Ovary (tissue), 10 donors: ENCODE measurements at places on chromosomes 12 and 14. TPM values are rescaled to one million over a fixed set of nuclear protein-coding genes. Genes with fewer than 3 reads are reported as not detected.

ETV6 gene
- polyA plus RNA-seq = 4.4 TPM

HELB gene
- polyA plus RNA-seq = 1.1 TPM

TAS2R19 gene
- 0.45 TPM for polyA plus RNA-seq

FOXA1 gene
- polyA plus RNA-seq = not detected

SIX6 gene
- not detected for polyA plus RNA-seq

SLC5A8 gene
- 0.08 TPM for polyA plus RNA-seq

GARIN6 gene
- polyA plus RNA-seq = not detected

NEMP1 gene
- polyA plus RNA-seq = 5.8 TPM
